Type B pancreatic cell (in vitro differentiated cells): ENCODE measurements at places on chromosomes 4 and X. TPM values are rescaled to one million over a fixed set of nuclear protein-coding genes. Genes with fewer than 3 reads are reported as not detected.

Gene MMRN1
- 0.17 and 4.7 TPM in 2 replicates for total RNA-seq

Gene HERC5
- total RNA-seq: 1.4 and 1.6 TPM in 2 replicates

Gene HMGN5
- 2.7 and 6.4 TPM in 2 replicates for total RNA-seq

- no peak for DNase-seq
Observed at GRCh38 chr4:114599903-114600552, 1.4 kb downstream of the UGT8 start.

Gene MSX1
- total RNA-seq: 7.4 and 67.3 TPM in 2 replicates

Gene PCDH7
- total RNA-seq: 93.8 and 95.9 TPM in 2 replicates

DNA sequence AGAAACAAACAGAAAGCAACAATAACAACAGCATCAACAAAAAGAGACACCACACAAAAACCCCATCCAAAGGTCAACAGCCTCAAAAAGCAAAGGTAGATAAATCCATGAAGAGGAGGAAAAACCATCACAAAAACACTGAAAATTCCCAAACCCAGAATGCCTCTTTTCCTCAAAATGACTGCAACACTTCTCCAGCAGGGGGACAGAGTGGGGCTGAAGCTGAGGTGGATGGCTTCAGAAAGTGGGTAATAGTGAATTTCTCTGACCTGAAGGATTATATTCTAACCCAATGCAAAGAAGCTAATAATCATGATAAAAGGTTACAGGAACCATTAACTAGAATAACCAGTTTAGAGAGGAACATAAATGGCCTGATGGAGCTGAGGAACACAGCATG, 888.2 kb downstream of the RAB28 start:
- DNase-seq: no peak

Gene EREG
- 3.1 and 4.4 TPM in 2 replicates for total RNA-seq

DNA sequence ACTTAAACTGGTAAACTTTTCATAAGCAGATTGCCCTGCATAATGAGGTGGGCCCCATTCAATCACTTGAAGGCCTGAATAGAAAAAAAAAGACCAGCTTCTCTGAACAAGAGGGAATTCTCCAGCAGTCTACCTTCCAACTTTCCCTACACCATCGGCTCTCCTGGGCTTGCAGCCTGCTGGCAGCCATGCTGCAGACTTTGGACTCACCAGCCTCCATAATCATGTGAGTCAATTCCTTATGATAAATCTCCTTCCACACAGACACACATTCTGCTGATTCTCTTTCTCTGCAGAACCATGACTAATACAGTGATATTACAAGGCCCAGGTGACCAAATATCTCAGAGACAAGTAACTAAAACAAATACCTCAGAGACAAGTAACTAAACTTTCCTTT, 113.8 kb upstream of the WDR17 start:
- no peak for DNase-seq

DNA sequence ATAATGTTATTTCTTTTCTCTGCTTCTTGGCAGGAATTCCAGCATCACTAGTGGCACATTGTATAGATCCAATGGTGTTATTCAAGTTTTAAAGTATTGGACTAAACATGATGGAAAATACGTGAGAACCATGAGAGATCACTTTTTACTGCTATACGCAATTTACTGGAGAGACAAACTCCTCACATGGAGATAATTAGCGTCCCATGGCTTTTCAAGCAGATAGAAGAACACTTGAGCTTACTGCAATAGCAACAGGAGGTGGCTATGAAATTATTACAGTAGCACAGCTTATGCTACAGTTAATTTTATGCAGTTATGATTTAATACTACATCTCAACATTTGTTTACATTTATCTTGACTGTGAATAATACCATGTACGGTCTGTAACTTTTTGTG, 11.9 kb upstream of the TMEM185A start:
- no peak for DNase-seq

GRCh38 chrX:81120258-81120935, 81.3 kb downstream of the HMGN5 start:
- DNase-seq: no peak

Gene RADX
- total RNA-seq: 5.3 and 7.2 TPM in 2 replicates

DNA sequence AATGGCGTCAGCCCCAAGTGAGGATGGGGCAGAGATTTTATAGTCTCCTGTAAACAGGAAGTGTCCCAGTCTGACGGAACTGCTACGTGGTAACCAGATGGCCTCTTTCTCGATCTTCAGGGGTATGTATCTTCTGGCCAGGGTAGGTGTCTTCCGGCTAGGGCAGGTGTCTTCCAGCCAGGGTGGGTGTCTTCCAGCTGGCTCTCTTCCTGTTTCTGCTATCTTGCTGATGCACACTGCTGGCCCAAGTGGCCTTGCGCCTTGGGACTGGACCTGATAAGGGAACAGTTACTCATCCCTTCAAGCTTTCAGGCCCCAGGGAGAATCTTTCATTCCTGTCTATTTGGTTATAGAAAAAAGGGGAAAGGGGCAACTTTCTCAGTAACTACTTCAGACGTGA, 178.7 kb upstream of the MAGEE2 start:
- no peak for DNase-seq

Gene QDPR
- total RNA-seq: 50.2 and 52.4 TPM in 2 replicates

DNA sequence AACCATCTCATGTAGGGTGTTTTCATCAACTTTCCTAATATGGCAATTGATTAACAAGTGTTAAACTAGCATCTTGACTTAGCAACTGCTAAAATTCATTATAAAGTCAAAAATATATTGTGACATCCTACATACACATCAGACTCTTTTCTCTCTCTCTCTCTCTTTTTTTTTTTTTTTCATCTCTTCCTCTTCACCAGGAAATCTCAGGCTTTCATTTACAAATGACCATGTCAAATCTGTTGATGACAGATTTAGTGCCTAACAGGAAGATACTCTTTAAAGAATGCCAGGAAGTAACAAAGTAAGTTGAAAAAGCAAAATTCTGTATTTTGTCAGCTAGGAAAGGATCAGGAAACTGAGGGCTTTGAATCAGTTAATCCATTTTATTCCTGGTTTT, 365.5 kb downstream of the PCDH7 start:
- no peak for DNase-seq

DNA sequence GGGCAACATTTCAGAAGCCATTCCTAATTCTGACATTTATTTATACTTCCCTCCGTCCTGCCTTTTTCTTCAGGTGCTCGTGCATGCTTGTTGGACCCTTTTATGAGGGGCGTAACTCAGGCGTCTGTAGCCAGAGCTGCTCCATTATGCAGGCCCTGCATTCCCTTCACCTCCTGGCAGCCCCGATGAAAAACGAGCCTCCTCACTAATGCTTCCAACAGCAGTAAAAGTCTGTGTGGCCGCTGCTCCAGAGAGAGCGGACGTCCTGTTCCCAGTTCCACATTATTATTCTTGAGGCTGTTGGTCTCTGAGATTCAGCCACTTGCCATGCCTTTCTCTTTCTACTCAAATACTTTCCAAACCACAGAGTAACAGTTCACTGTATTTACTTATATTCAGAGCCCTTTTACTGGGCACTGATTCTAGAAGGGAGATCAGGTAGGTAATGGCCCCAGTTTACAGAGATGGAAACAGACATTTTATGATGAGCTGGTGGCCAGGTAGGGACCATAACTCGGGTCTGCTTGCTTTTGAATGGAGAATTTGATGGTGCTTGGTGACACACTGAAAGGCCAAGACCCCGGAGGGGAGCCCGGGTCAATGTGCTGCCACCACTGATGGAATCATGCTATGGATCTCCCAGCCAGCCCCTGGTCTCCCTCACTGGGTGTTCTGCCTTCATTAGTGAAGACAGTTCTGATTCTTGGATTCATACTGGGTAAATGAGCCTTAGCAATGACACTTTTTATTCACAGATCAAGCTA, 101.0 kb downstream of the GATB start:
- DNase-seq: no peak

Gene ANKRD37
- 3.6 and 5.8 TPM in 2 replicates for total RNA-seq

DNA sequence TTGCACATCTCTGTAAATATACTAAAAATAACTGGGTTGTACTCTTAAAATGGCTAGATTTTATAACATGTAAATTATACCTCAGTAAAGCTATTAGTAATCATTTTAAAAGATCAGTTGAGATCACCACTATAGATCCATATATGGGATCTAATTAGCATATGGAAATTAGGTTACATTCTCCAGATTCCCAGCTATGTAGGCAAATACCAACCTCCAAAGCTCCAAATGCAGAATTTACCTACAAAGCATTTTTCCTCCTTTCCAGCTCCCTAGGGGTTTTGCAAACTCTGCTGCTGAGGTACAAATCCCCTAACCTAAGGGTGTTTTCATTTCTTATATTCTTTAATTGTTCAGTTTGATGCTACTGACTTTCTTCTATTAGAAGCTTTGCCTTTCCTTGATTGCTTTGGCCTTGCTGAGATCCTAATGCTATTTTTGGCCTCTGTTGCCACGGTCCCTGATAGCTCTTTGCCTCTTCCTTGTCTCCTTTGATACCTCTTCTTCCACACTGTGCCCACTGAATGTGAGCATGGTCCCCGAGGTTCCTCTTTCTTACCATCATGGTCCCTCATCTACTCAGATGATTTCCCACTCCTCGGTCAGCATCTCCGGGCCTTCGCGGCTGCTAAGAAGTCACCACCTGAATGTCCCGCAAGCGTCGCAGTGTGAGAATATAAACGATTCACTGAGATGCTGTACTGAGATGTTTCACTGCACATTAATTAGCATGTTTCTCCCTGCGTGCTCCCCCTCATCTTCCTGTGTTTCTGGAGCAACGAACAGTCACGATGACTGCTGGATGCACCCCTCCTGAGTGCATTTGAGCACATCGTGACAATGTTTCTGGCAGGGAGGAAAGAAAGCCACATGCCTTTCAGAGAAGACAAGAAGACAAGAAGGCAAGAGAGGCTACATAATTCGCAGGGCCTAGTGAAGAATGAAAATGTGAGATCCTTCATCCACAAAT, 23.8 kb downstream of the ENPP6 start:
- no peak for DNase-seq

DNA sequence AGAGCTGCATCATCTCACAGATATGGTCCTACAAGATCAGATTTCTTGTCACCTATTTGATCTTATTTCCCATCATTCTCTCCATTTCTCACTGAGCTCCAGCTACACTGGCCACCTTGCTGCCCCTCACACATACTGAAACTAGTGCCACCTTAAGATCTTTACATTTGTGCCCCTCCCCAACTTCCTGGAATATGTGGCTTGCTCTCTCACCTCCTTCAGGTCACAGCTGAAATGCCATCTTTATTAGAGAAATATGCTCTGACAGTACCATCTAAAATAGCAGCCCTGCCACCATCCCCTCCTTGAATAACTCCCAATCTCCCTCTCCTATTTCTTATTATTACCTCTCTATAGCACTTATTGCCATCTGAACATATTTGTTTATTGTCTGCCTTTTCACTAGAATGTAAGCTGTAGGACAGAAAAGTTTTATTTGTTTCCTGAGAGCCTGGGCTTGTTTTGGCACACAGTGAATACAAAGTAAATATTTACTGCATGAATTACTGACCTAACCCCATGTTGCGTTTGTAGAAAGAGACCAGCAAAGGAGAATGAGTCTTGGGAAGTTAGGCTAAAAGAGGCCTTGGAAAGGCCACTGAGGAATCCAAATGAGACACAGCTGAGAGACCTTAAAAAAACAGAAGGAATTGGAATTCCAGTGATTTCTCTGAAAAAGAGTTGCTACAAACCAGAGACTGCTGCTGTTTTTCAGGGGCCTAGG, 22.7 kb downstream of the DYNLT3 start:
- DNase-seq: no peak

GRCh38 chr4:139956507-139957017, 197.4 kb downstream of the MAML3 start:
- no peak for DNase-seq

DNA sequence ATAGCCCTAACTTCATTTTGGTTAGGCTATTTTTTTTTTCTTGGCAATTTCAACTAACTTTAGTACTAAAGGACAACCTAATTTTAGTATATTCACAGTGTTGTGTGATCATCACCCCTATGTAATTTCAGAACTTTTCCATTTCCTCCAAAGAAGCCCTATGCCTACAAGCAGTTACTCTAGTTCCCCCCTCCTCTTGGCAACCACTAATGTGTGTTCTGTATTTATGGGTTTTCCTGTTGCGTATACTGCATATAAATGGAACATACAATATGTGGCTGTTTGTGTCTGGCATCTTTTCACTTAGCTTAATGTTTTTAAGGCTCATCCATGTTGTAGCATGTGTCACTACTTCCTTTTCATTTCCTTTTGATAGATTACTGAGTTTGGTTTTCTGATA, 57.6 kb downstream of the N4BP2 start:
- no peak for DNase-seq

DNA sequence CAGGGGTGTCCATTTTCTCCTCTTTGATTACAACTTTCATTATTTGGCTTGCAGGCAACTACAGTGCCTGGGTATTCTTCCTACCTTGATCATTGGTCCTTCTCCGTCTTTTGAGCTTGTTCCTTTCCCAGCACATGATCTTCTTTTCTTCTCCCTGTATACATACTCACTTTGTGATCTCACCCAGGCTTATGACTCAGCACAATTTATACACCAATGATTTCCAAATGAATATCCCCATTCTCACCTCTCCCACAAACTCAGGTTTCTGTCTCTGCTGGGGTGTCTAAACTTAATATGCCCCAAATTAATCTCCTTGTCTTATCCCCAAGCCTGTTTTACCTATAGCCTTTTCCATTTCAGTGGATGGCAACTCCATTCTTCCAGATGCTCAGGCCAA, 19.5 kb upstream of the C4orf54 start:
- DNase-seq: no peak

GRCh38 chrX:110746014-110746413, 49.6 kb downstream of the CHRDL1 start:
- no peak for DNase-seq

Gene USP17L26
- not detected in 2 replicates for total RNA-seq

GRCh38 chr4:185086053-185086452, 57.0 kb upstream of the SLC25A4 start:
- DNase-seq: no peak

GRCh38 chrX:154040307-154040756, 20.6 kb upstream of the IRAK1 start:
- no peak for DNase-seq

- DNase-seq: no peak
Observed at GRCh38 chr4:137420901-137421396, 111.3 kb downstream of the PCDH18 start.

DNA sequence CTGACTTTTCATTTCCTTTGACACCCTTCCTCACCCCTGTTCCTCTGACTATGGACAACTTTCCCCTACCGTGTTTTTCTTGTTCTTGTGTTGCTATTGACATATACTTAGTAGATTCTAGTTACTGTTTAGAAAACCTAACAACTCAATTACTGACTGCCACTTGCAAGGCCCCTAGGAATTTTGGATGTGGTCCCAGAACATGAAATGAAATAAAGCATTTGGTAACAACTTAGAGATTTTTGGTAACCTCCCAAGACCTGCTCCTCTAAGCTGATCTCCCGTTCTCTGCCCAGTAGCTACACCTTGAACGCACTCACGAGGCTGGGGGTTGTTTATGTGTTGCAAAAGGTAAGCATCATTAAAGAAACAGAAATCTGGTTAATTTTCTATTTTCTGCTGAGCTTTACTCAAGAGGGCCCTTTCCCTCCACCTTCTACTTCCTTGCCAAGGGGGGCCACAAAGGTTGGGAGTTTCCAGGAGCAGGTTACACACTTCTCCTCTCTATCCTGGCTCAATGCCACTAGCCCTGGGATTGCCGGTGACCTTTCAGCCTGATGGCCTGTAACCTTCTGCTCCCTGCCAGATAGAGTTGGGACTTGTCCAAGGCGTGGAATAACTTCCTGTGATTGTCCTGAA, 20.5 kb downstream of the GAB3 start:
- no peak for DNase-seq

Gene ZBED1
- total RNA-seq: 29.3 and 42.0 TPM in 2 replicates

- DNase-seq: no peak
Observed at GRCh38 chr4:32775049-32775448, 2054.9 kb downstream of the PCDH7 start.
